NCI-H187 (cell line): ENCODE measurements at places on chromosomes 4 and X.
A peak's percentile ranks its signal among the peaks of the same experiment; 100 is the strongest.

DNA sequence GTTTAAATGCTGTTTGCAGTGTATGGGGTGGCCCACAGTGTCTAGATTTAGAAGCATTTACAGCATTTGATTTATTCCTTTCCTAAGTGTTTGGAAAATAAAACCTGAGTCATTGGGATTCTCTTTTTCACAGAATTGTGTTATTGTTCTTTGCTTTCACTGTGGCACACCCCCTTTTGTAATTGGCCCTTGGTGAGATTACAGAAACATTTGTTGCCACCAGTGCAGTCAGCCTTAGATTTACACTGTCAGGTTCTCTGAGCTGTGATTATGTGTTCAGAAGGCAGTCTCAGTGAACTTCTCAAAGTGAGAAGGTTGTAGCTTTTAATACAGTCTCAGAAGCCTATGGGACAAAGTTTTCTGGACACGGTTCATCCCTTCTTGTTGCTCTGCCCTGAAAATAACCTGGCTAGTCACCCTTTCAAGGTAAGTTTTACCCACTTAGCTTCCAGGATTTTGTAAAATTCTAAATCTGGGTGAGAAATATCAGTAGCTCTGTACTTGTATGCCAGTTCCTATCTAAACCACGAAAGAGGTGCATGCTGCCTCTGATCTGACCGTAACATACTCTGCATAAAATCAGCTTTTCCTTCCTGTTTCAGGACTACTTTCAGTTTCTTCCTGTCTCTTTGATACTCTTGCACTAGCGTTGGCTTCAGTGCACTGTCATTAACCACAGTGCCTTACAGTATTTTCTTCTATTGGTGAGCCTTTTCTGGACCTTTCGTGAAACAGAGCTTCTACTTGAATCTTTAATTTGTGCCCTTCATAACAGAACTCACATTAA lies 12.6 kb downstream of the RUFY3 start:
- no peak for DNase-seq

DNA sequence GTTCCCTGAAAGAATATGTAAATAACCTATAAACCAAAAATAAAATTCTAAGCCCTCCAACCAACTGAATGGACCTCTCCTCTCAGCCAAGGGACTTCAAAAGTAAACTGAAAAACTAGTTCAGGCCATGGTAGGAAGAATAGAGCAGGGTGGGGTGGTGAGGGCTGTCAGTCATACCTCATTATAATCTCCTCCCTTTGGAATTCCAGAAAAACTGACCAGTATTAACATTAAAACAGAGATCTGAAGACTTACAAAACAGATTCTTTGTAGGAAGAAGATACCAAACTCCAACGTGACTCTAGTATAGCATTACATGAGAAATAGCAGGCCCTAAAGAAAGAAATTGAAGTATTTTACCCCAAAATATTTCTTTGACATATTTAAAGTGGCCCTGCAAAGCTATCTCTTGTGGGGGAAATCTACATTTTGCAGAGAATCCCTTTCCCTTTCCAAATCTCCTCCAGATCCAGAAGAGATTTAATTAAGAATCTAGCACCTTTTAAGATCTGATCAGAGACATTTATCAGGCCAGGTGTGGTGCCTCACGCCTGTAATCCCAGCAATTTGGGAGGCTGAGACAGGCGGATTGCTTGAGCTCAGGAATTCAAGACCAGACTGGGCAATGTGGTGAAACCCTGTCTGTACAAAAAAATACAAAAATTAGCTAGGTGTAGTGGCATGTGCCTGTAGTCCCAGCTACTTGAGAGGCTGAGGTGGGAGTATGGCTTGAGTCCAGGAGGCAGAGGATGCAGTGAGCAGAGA lies 15.1 kb downstream of the TBC1D9 start:
- DNase-seq, result no peak

GRCh38 chrX:2696698-2697215 lies 5.7 kb downstream of the CD99 start:
- DNase-seq, result no peak

DNA sequence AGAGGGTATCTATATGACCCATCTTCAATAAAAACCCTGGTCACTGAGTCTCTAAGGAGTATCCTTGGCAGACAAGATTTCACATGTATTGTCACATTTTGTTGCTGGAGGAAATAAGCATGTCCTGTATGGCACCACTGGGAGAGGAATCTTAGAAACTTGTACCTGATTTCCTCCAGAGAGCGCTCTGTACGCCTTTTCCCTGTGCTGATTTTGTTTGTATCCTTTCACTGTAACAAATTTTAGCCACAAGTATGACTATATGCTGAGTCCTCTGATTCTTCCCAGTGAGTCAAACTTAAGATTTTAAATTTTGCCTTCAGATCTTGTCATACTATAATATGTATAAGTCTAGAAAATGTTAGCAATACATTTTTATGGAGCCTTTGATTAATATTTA lies 102.8 kb downstream of the ITIH6 start:
- no peak for DNase-seq

GRCh38 chrX:111483135-111483534 lies 28.3 kb upstream of the SERTM2 start:
- DNase-seq, result peak; percentile 28

- no peak for DNase-seq
Observed at GRCh38 chrX:114626323-114626722, 42.4 kb downstream of the HTR2C start.

GRCh38 chrX:75181721-75182120 lies 25.6 kb upstream of the ABCB7 start:
- DNase-seq, result no peak

- DNase-seq, result no peak
Observed at GRCh38 chr4:5143306-5143861, 92.1 kb downstream of the STK32B start.

DNA sequence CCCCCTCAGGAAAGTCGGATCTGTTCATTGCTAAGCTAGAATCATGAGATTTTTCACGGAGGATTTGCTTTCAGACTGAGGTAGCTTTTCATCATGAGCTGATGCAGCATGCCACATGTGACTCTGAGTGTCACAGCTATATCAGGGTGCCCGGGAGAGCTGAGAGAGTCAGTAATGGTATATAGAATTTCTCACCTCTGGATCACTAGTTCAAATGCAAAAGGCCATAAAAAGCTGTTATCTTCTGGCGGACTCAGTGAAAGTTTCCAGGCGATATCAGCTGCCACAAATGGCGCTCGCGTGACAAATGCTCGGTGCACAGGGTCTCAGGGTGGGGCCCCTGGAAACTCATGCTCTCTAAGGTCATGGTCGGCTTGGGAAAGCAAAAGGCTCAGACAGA lies 150.1 kb downstream of the DHX15 start:
- DNase-seq, result no peak

- DNase-seq, result no peak
Observed at GRCh38 chrX:143994206-143994605, 110.3 kb downstream of the UBE2NL start.

- DNase-seq, result no peak
Observed at GRCh38 chr4:1521821-1522361, 115.6 kb upstream of the NKX1-1 start.
